ENCODE measurements at places on chromosomes 2 and 18.

GRCh38 chr2:14677039-14677438 is 44.5 kb downstream of the LRATD1 start:
- no peak for DNase-seq

- DNase-seq: peak; percentile 98
Observed at GRCh38 chr18:3623769-3624545, 174.0 kb downstream of the TGIF1 start.

GRCh38 chr2:12284037-12284436 is 432.7 kb upstream of the TRIB2 start:
- DNase-seq: no peak

- peak; percentile 63 for DNase-seq
Observed at GRCh38 chr2:225104971-225105370, 62.7 kb upstream of the DOCK10 start.

- no peak for DNase-seq
Observed at GRCh38 chr2:23516520-23517256, 131.7 kb downstream of the KLHL29 start.

- DNase-seq: no peak
Observed at GRCh38 chr2:22290302-22290701, 1094.7 kb upstream of the KLHL29 start.

GRCh38 chr2:60484133-60484645 is 69.3 kb downstream of the BCL11A start:
- peak; percentile 95 for DNase-seq

DNA sequence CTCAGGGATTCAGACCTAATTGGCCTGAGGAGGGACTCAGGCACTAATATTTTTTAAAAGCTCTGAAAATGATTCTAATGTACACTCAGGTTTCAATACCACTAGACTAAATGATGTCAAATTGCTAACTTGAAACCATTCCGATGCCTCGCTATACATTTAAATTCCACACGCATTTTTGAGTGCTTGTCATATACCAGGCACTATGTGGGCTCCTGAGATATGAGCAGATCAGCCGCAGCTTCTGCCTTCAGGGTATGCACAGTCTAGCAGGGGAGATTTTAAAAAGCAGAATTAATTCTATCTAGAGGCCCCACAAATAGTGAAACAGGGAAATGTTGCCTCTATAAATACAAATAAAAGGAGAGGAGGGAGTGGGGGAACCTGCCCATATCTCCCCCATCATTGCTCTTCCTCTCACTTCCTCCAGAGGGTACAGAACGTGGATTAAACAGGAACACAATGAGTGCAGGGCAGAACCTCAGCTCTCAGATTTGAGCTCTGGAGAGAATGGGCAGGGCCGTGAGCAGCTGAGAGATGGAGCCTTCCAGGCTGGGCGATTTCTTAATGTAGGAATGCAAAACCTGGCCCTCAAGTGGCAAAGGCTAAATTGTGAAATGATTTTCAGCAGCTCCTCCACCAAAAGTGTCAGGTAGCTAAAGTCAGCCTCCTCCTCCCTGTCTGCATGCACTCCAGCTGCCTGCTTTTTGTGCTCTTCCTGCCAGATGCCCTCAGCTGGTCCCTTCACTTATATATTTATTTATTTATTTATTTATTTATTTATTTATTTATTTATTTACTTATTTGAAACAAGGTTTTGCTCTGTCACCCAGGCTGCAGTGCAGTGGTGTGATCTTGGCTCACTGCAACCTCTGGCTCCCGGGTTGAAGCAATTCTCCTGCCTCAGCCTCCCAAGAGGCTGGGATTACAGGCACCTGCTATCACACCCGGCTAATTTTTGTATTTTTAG is 24.6 kb upstream of the LBH start:
- DNase-seq: no peak

DNA sequence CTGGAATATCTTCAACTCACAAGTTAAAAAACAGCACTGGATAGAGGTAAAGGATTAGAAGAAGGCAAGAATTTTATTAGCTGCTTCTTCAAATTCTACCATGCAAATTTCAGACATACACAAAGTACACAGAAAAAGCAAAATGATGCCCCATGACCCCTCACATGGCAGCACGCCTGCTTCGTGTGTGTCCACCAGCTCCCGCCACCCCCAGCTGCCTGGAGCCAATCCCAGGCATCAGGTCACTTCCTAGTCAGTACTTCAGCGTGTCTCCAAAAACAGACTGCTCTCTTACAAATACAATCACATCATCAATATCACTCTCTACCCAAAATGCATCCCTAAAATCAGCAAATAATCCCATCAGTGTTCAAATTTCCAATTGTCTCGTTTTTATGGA is 35.8 kb downstream of the IMPA2 start:
- DNase-seq: no peak

- DNase-seq: no peak
Observed at GRCh38 chr2:222434204-222434603, 9.9 kb downstream of the SGPP2 start.

- no peak for DNase-seq
Observed at GRCh38 chr2:106054880-106055655, 139.0 kb downstream of the UXS1 start.

- DNase-seq: peak; percentile 54
Observed at GRCh38 chr2:40279001-40279400, 172.9 kb downstream of the SLC8A1 start.

GRCh38 chr2:202642567-202642966 is 7.8 kb downstream of the FAM117B start:
- no peak for DNase-seq

DNA sequence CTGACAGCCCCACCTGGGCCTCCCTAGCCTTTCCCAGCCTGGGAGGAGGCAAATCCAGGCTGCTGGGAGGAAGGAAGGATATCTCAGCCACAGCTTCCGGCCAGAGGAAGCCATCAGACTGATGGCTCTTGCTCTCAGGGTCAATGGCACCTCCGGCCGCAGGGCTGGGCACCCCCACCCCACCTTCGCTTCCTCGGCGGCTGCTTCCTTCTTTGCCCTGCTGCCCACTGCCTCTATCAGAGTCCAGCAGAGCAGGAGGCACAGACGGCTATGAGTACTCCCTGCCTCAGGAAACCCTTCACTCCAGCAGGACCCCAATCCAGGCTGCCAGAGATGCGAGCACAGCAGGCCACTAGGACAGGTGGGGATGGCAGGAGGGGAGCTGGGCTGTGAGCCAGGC is 3.3 kb downstream of the SEMA4C start:
- DNase-seq: no peak

DNA sequence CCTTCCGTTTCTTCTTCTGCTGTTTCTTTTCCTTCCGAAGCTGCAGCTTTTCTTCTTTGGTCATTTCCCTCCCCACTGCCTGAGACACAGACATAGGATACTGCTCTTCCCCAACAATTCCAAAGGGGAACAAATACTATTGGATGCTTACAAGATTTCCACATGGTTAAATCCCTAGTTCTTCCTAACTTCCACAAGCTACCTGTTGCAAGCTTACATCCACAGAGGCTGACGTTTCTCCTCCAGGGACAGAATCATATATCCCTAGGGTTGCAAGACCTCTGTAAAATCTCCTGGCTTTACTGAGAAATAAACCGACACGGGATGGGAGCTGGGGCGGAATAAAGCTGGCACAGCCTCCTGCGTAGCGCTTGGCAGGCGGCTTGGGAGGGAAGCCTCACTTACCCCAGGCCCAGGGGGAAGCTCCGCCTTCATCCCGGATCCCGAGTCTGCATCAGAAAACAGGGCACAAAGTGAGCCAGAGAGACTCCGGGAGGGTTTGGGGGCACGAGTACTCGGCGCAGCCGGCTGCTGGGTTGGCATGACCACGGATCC is 590 bp downstream of the EIF2B4 start:
- DNase-seq: peak; percentile 71

DNA sequence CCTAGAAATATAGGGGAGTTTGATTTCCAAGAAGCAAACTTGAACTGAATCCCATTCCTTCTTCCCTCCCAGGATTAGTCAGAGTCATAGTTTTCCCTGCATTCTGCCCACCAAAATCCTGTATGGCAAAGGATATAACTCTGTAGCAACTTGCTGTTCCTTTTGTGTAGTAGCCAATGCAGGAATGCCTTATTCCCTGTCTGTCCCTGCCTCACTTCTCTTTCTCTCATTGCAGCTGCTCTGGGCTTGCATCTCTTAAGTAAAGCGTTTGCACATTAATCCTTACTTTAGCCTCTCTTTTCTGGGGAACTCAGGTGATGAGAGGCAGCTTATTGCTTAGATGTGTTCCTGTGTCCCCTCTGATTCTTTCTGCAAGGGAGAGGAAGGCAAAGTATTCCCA is 333.1 kb upstream of the VWC2L start:
- DNase-seq: peak; percentile 21

GRCh38 chr2:145771525-145771924 is 1251.6 kb upstream of the ZEB2 start:
- no peak for DNase-seq

GRCh38 chr18:10226971-10227370 is 227.5 kb upstream of the APCDD1 start:
- DNase-seq: no peak

- DNase-seq: no peak
Observed at GRCh38 chr2:227933884-227934283, 62.5 kb downstream of the DAW1 start.

DNA sequence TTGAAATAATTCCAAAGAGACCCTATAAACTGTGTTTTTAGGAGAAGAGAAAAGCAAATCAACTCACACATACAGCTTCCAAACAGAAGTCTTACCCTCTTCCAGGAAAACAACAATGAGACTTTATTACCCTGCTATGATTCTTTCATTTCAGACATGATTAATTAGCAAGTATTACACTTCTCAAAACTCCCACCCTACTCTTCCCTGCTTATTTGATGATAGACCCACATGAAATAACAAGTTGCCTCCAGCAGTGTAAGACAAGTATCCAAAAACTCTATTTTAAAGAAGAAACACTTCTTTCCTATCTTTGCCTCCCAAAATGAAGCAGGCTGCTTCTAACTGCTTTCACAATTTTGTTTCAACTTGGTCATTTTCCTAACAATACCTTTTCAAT is 4.1 kb downstream of the FIGN start:
- no peak for DNase-seq

DNA sequence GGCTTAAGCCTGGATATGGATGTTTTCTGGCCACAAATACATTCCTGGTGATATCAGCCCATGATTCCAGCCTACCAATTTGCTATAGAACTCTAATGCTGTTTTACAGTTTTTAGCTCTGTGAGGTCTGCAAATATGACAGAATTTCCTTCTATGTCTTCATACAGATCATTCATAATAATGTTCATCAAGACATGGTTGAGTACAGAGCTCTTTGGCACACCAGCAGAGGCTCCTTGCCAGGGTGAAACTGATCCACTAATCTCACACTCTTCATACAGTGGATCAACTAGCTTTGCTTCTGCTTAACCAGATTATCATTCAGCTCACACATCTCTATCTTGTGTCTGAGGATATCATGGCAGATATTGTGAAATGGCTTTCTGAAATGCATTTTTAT is 672.1 kb downstream of the STK39 start:
- DNase-seq: no peak

- DNase-seq: peak; percentile 9
Observed at GRCh38 chr2:184611361-184612085, 13.2 kb downstream of the ZNF804A start.

DNA sequence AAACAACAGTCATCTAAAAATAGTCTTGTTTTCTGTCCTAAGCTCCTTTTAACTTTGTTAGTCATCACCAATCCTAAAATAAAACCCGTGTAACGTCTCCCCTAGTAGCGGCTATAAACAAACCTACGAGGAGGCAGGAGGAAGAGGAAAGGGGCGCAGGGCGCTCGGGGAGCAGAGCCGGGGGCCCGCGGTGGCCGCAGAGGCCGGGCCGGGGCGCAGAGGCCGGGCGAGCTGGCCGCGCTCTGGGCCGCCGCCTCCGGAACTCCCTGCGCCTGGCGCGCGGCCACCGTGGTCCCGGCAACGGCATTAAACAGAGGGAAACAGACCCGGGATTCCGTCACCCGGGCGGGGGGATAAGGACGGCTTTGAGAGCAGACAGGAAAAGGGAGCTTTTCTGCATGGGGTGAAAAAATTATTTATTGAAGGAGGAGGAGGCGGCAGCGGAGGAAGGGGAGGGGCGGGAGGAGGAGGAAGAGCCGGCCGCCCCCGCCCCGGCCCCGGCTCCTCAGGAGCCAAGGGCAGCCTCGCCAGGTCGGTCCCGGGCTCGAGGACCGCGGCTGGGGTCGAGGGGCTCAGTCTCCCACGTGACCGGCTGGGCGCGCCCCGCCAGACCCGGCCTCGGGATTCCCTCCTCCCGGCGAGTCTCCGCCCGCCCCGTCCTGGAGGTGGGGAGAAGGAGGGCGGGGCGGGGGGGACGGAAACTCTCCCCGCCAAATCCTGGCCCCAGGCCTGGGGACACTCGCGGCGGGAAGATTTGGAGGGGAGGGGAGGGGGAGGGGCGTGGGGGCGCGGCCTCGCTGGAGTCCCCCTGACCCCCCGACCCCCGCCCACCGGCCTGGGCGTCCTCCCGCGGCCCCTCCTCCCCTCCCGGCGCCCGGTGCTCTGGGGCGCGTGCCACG is 1.8 kb upstream of the NFATC1 start:
- peak; percentile 85 for DNase-seq

GRCh38 chr2:6492573-6492972 is 373.1 kb downstream of the CMPK2 start:
- no peak for DNase-seq
